Naive thymus-derived CD8-positive, alpha-beta T cell (primary cell): ENCODE measurements at places on chromosomes 7 and 10. TPM values are rescaled to one million over a fixed set of nuclear protein-coding genes. Genes with fewer than 3 reads are reported as not detected.

GRCh38 chr10:49360271-49361177 is 35.4 kb downstream of the DRGX start:
- H3K4me3 ChIP-seq: no peak overlapping the region
- H3K36me3 ChIP-seq: no peaks in the 10 kb centered on the region
- H3K4me1 ChIP-seq: peaks cover 2% of the 10 kb centered on the region
- H3K27me3 ChIP-seq: peaks cover 6% of the 10 kb centered on the region

DNA sequence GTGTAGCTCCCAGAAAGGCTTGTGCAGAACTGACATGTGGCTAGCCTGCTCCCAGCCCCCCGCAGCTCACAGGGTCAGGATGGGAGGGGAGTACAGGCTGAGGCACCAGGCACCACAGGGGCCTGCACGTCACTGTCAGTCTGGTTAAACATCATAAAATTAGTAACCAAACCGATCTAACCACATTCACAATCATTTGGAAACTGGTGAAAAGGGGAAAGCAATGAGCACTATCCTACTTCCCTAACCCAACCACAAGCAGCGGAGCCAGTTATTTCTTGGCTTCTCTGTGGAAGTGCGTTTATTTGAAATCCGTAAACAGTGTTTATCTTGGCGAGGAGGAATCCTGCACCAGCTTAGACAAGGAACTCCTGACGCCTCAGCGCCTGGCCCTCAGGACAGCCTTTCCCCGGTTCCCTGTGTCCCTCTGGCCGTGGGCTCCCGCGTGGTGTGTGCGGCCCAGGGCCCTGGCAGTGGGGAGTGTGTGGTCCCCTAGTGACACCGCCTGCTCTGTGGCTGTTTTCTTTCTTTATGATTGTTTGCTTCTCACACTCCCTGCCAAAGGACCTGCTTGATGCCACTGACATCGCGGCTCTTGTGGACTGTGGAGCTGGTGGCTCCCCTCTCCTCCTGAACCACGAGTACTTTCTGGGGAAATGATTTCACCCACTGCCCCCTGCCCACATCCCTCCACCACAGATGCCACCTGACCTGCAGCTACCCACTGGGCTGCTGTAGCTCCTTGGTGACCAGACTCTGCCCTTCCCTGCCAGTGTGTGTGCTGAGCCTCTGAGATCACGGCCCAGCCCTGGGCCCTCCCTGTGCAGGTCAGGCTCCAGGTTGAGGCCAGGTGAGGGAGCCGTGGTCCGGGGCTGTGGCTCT is 38.0 kb downstream of the INPP5A start:
- H3K4me1 ChIP-seq: peaks cover 36% of the 10 kb centered on the region
- H3K4me3 ChIP-seq: peak overlapping the region; percentile 33
- H3K27me3 ChIP-seq: no peaks in the 10 kb centered on the region
- DNase-seq: no peak
- H3K27ac ChIP-seq: peak overlapping the region; percentile 34

GRCh38 chr10:33793793-33794192 is 459.3 kb upstream of the NRP1 start:
- H3K4me1 ChIP-seq: no peaks in the 10 kb centered on the region
- H3K4me3 ChIP-seq: no peak overlapping the region
- no peak overlapping the region for H3K27ac ChIP-seq
- H3K36me3 ChIP-seq: no peaks in the 10 kb centered on the region
- no peaks in the 10 kb centered on the region for H3K27me3 ChIP-seq

- H3K4me3 ChIP-seq: peak overlapping the region; percentile 100
- peak overlapping the region; percentile 93 for H3K27ac ChIP-seq
- no peak for DNase-seq
- no peaks in the 10 kb centered on the region for H3K27me3 ChIP-seq
- H3K4me1 ChIP-seq: peaks cover 16% of the 10 kb centered on the region
These were observed 1.8 kb downstream of the SLK start for GRCh38 chr10:103968441-103969391.

GRCh38 chr7:28771906-28772622 is 186.1 kb downstream of the TRIL start:
- H3K27ac ChIP-seq: no peak overlapping the region
- H3K4me3 ChIP-seq: no peak overlapping the region

DNA sequence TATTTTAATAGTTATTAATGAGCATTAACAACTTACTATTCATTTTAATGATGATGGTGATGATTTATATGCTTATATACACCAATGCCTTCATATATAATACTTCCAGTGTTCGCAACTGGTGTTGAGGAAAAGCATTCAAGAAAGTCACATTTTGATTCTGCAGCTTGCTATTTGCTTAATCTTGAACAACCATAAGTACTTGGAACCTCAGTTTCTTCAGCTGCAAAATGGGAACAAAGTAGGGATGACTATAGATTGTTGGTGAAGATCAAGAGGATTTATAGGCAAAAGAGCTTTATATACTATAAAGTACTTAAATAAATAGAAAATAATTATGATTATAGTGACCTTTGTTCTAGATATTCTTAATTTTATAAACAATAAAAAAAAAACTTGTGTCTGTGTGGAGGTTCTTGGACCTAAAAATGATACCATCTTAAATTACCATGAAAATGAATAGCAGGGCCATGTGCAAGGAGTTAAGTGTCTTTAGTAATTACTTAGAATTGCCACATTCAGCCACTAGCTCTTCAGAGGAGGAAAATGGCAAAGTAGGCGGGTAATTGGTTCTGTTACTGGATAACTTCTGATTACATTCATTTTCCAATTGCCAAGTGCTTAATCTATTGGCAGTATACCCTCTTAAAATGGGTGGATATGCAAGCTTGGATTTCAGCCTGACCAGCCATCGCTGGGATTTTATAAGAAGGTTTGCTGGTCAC is 4.5 kb downstream of the ARID5B start:
- H3K27me3 ChIP-seq: peaks cover 4% of the 10 kb centered on the region
- DNase-seq: no peak
- H3K27ac ChIP-seq: no peak overlapping the region
- peaks cover 30% of the 10 kb centered on the region for H3K4me1 ChIP-seq

DNA sequence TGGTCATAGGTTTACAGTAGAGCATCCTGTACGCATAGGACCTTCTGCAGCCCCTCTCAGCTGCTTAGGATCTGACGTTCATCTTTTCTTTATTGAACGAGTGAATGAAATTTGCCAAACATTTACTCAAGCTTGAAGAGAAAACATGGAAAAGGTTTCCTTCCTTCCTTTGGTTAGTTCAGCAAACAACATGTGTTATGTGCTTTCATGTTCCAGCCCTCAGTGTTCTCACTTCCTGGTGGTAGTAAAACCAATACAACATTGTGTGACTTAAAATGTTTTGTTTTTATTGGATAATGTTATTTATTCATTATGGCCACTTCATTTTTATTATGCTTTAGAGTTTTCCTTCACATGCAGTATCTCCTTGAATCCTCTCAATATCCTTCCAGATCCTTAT is 1.4 kb upstream of the CDCA7L start:
- H3K4me3 ChIP-seq: peak overlapping the region; percentile 38
- H3K4me1 ChIP-seq: peaks cover 48% of the 10 kb centered on the region
- H3K27me3 ChIP-seq: no peaks in the 10 kb centered on the region
- H3K36me3 ChIP-seq: no peaks in the 10 kb centered on the region

- DNase-seq: no peak
- peaks cover 74% of the 10 kb centered on the region for H3K4me1 ChIP-seq
- H3K27me3 ChIP-seq: no peaks in the 10 kb centered on the region
- no peak overlapping the region for H3K27ac ChIP-seq
- H3K4me3 ChIP-seq: no peak overlapping the region
These were observed 12.9 kb downstream of the MTPN start for GRCh38 chr7:135964274-135964673.

DNA sequence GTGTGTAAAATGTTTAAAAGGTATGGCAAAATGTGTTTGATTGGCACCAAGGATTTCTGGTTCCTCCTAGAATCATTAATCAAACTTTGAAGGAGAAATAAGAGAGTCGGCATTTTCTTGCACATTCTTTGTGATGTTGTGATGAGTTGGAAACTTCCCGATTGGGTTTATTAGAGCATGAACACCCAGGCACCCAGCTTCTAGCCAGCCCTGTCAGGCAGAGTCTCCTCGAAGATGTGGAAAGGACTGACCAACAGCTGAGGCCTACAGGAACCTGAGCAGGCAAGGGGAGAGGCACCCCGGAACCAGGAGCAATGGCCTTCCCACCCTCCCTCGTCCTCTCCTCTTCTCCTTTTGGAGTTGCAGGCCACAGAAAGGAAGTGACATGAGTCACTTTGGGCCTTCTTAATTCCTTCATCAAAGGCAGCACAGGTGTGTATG is 68.7 kb downstream of the EGFR start:
- no peak for DNase-seq
- H3K4me1 ChIP-seq: peaks cover 24% of the 10 kb centered on the region
- H3K27ac ChIP-seq: no peak overlapping the region

DNA sequence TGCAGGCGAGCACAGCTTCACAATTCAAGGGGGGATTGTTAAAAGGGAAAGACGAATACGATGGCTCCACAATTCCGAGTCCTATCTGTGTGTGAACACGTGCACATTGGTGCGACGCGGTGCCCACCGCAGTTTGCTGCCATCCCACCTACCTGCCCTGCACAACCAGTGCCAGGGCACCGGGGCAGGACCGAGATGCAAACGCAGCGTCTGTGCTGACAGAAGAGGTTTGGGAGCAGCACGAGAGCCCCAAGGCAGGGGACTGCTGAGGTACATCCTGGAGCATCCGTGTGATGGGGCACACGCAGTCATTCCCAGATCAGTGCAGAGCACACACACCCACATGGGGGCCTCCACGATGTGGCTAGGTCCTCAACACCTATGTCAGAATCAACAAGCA is 221.3 kb downstream of the DNAJB6 start:
- no peak overlapping the region for H3K4me3 ChIP-seq
- no peak overlapping the region for H3K27ac ChIP-seq
- DNase-seq: no peak
- H3K4me1 ChIP-seq: no peaks in the 10 kb centered on the region
- H3K36me3 ChIP-seq: no peaks in the 10 kb centered on the region

- DNase-seq: no peak
- H3K4me3 ChIP-seq: no peak overlapping the region
- no peak overlapping the region for H3K27ac ChIP-seq
These were observed 96.1 kb downstream of the ADCY1 start for GRCh38 chr7:45670227-45670626.

GRCh38 chr7:51101111-51101757 is 215.4 kb downstream of the COBL start:
- no peak overlapping the region for H3K27ac ChIP-seq
- no peaks in the 10 kb centered on the region for H3K27me3 ChIP-seq

GRCh38 chr10:317271-317769 is 182.1 kb downstream of the ZMYND11 start:
- H3K27me3 ChIP-seq: no peaks in the 10 kb centered on the region
- peak; percentile 59 for DNase-seq
- no peaks in the 10 kb centered on the region for H3K36me3 ChIP-seq
- peak overlapping the region; percentile 68 for H3K27ac ChIP-seq
- peak overlapping the region; percentile 71 for H3K4me3 ChIP-seq
- peaks cover 28% of the 10 kb centered on the region for H3K4me1 ChIP-seq

DNA sequence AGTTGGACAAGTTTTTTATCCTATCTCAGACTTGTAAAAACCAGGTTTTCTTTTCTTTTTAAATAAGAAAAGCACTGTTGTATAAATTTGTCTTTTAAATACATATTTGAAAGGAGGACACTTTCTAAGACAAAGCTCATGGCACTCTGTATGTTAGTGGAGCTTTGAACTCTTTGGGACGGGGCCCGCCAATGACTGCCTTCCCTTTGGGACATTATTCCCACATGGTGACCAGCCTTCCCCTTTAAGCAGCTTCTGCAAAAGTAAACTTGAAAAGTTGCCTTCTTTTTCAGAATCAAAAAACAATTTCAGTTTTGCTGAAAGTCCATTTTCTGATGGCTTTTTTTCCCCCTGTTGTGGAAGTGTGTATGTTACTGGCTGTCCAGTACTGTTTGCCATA is 1.8 kb downstream of the CUX1 start:
- H3K36me3 ChIP-seq: no peaks in the 10 kb centered on the region
- no peak overlapping the region for H3K4me3 ChIP-seq
- DNase-seq: no peak
- H3K4me1 ChIP-seq: peaks cover 47% of the 10 kb centered on the region
- H3K27me3 ChIP-seq: no peaks in the 10 kb centered on the region

GRCh38 chr7:38728145-38728544 is 97.0 kb upstream of the AMPH start:
- DNase-seq: no peak
- no peak overlapping the region for H3K27ac ChIP-seq
- no peaks in the 10 kb centered on the region for H3K4me1 ChIP-seq
- no peak overlapping the region for H3K4me3 ChIP-seq
- H3K36me3 ChIP-seq: no peaks in the 10 kb centered on the region

GRCh38 chr7:57198801-57199200 is 66.6 kb upstream of the ZNF479 start:
- H3K4me1 ChIP-seq: no peaks in the 10 kb centered on the region
- no peaks in the 10 kb centered on the region for H3K36me3 ChIP-seq
- no peak overlapping the region for H3K4me3 ChIP-seq
- DNase-seq: no peak
- H3K27ac ChIP-seq: no peak overlapping the region

GRCh38 chr10:68496072-68496471 is 24.3 kb upstream of the DNA2 start:
- H3K4me1 ChIP-seq: no peaks in the 10 kb centered on the region
- H3K27me3 ChIP-seq: no peaks in the 10 kb centered on the region
- H3K27ac ChIP-seq: no peak overlapping the region

GRCh38 chr10:102994531-102995295 is 76.6 kb downstream of the CNNM2 start:
- peak overlapping the region; percentile 88 for H3K27ac ChIP-seq
- peaks cover 8% of the 10 kb centered on the region for H3K4me1 ChIP-seq
- DNase-seq: no peak

GRCh38 chr7:47179812-47180515 is 401.9 kb downstream of the TNS3 start:
- H3K4me1 ChIP-seq: no peaks in the 10 kb centered on the region
- no peak for DNase-seq
- peaks cover 3% of the 10 kb centered on the region for H3K27me3 ChIP-seq

GRCh38 chr10:110790913-110791506 is 80.7 kb upstream of the PDCD4 start:
- H3K27me3 ChIP-seq: no peaks in the 10 kb centered on the region
- H3K27ac ChIP-seq: no peak overlapping the region
- DNase-seq: no peak
- H3K4me3 ChIP-seq: no peak overlapping the region

The NUPR2 gene
- not detected for total RNA-seq

The NPFFR1 gene
- not detected for total RNA-seq

The HABP2 gene
- not detected for total RNA-seq

The CYP3A4 gene
- total RNA-seq: not detected

The GSDME gene
- 0.30 TPM for total RNA-seq

The AKR1C8 gene
- total RNA-seq: 1.1 TPM

The MMD2 gene
- total RNA-seq: not detected

The UNC5B gene
- not detected for total RNA-seq

The LIPF gene
- not detected for total RNA-seq

The SLIT1 gene
- total RNA-seq: 0.11 TPM

The MOGAT3 gene
- total RNA-seq: not detected

The VENTX gene
- total RNA-seq: not detected

The CAV1 gene
- not detected for total RNA-seq
